ENCODE measurements at places on chromosomes 16 and 17.
A peak's percentile ranks its signal among the peaks of the same experiment; 100 is the strongest.

DNA sequence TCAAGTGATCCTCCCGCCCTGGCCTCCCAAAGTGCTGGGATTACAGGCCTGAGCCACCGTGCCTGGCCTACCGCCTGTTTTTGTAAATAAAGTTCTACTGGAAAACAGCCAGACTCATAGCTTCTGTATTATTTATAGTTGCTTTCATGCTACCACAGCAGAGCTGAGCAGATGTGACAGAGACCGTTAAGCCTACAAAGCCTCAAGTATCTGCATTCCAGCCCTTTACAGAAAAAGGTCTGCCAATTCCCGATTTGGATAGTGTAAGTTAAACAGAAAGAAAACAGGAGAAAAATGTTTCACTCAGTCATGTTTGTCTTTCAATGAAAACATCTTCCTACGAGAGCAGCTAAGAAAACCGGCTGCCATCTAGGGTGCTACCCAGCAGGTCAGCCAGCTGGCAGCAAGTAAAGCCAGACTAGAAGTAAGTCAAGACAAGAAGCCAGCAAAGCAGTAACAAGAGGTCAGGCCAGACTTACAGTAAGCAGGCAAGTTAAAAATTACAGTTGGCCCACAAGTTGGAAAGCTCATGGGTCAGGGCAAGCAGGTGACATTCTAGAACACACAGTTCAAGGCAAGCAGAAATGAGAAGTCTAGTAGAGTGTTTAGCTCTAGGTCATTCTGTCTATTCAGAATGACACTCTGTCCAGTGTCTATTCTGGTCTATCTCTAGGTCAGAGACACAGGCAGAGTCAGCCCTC, 17.7 kb downstream of the NCBP3 start:
- DNase-seq = no peak

GRCh38 chr17:8828517-8828875, 29.3 kb upstream of the MFSD6L start:
- DNase-seq = no peak

GRCh38 chr16:81450783-81451491, 6.3 kb downstream of the CMIP start:
- DNase-seq = no peak

DNA sequence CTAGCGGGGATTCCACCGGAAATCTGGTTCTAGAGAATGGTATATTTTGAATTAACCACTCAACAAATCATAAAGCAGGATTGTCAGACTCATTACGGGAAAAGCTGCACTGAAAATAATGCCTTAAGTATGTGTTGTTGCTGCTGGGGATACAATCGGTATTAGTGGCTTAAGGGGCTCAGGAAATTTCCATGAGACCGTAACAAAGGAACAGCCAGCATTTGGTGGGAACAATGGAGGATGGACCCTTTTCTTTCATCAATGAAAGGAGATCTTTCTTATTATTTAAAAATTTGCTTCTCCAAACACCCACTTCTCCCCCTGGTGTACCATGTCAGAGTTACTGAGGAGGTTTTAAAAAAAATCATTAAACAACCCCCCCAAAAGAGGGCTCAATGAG, 342.6 kb upstream of the ZFHX3 start:
- DNase-seq = no peak

DNA sequence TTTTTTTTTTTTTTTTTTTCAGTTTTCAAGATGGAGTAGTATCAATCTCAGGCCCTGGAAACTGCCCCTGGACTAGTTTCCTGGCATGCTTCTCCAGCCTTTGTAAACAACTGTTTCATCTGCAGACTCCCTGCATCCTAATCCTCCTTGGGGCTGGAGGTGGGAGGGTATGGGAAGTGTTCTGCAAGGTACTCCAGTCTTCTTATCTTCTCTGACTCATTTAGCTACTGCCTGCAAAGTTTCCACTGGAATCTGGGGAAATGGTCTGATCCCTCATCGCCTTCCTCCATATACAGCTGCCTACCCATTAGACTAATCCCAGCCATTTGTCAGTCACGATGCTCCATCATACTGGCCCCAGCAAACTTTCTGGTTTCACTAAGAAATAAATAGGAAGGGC, 21.5 kb downstream of the COPZ2 start:
- peak; percentile 81 for DNase-seq
